AML-193 (cell line): ENCODE measurements at places on chromosomes 2 and 18.
A peak's percentile ranks its signal among the peaks of the same experiment; 100 is the strongest.

DNA sequence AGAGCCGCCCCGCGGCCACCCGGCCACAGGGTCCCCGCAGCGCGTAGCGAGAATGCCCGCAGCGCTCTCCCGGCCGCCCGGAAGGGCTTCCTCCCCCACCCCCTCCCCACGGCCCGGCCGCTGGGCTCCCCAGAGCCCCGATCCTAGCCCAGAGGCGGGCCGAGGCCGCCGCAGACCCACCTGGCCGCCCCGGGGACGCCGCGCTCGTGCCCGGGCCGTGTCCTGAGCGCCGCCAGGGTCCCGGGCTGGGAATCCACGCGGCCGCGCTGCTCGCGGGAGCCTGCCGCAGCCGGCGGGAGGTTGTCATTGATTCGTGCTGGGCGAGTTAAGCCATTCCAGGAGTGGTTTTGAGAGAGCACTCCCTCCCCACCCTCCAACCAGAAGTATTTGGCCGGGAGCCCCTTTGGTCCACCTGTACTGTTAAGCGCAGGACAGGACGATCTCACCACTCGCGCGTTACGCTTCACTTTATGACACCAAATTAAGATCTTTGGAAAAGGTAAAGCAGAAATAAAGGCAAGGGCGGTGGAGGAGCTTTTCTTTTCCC, 206.4 kb upstream of the SMAD2 start:
- DNase-seq, result no peak

GRCh38 chr18:10457767-10458166, 3.3 kb downstream of the APCDD1 start:
- no peak for DNase-seq

GRCh38 chr18:8989017-8989416, 113.5 kb upstream of the NDUFV2 start:
- peak; percentile 47 for DNase-seq

GRCh38 chr2:135843671-135844070, 6.7 kb upstream of the LCT start:
- no peak for DNase-seq

- DNase-seq, result no peak
Measured at GRCh38 chr2:8430628-8431027, 251.2 kb upstream of the ID2 start.

GRCh38 chr2:185757356-185757755, 18.8 kb downstream of the FSIP2 start:
- no peak for DNase-seq

DNA sequence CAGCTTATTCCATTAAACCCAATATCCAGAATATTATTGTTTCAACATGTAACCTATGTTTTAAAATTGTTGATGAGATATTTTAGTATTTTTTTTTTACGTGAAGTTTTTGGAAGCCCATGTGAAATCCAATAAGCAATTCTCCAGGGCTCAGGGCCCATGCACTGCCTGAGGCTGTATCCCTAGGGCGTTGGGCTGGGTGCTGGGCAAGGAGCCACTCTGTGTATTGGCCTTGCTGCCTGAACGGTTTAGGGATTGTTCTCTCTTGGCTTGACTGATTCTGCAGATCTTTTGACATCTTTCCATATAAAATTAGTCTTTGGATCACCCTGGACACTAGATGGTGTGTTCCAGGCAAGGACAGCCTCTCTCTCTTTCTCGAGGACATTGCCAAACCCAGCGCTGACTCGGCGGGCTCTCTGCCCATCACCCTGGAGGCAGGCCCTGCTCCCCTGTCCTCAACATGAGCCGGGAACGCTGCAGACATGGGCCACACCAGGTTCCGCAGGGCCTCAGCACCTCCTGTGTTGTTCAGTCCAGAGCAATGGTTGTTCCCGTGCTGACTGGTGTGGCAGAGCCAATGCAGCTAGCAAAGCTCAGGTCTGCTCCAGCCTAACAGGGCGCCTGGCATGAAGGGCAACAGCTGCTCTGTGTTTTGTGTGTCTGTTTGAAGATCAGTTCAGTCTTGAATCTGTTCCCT, 163.0 kb downstream of the SEPTIN10 start:
- no peak for DNase-seq

DNA sequence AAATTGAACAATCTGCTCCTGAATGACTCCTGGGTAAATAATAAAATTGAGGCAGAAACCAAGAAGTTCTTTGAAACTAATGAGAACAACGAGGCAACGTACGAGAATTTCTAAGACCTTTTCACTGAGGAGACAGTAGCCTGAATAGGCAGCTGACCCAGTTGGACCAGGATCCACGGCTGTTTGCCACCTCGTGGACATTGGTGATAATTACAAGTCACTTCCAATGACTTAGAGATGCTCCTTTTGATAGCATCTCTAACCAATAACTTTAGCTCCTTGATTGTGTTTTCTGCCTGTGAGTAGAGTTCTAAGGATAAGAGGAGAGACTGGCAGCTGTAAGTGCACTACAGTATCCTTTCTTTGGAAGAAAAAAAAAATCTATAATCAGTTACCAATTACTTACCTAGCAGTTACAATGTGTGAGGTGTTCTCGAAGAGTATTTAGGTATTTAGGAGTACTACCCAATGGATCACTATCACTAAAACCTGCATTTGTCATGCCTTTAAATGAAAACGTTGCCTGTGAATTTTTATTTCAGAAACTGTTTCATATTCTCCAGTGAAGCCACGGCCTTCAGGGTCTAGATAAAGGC, 31.3 kb upstream of the CNTNAP5 start:
- peak; percentile 1 for DNase-seq

DNA sequence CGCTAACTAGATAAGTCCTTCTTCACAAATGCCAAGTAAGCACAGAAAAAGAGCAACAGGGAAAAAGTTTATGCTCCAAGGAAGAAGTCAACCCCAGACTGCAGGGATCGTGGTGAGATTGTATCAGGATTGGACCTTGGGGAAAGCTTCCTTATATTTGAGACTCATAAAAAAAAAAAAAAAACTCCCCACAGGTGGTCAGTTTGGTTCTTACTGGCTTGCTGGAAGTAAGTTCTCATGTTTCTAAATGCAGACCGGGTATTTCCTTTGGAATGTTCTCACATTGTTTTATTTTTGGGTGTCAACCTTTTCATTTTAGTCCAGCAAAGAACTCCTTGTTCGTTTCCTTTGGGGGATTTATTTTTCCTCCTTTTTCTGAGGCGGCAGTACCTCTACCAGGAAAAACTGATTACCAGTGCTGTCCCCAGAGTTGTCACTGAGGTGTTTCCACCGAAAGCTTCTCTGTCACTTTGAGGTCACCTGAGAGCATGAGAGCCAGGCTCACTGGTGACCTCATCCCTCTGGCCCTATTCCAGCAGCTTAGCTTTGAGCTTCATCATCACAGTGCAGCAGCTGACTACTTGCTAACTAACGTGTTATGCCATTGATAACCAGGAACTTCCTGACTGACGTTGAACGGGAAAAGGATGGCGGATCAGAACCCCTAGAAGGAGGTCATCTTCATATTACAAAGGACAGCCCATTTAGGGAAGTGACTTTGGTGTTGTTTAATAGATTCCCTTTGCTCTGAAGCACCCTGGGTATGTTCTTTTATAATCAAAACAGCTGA, 16.8 kb upstream of the ATP8B1 start:
- DNase-seq, result no peak

DNA sequence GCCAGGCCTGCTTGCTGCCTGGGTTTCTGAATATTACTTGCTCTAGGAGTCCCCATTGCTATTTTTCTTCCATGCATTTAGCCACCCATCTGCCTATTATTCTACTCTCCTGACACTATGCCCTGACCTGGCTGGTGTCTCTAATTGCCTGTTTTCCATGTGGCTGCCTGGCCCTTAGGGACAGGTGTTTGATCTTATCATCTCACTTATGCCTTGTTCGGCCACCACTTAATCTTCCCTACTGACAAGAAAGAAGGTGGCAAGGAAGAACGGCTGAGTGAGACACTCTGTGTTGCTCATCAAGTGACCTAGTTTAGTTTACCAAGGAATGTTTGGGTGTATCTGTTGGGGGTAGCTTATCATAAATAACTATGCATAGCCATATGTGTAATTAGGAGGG, 50.4 kb upstream of the RAPH1 start:
- DNase-seq, result no peak
